ENCODE measurements at places on chromosomes 4 and X.
A peak's percentile ranks its signal among the peaks of the same experiment; 100 is the strongest.

DNA sequence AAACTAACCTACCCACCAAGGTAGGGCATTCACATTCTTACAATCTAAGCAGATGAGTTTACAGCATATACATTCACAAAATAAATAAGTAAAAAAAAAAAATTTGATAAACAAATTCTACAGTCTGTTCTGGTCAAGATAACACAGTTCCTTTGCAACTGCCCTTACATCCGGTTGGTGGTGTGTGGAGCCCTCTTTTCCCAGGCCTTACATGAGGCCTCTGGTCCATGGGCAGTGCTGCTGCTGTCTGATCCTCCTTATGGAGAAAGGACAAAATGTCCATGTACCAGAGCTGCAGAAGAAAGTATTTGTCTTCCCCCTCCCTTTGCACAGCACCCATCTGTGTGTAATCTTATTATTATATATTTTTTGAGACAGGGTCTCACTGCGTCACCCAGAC lies 2.2 kb upstream of the SEPTIN11 start:
- DNase-seq, result peak; percentile 36

GRCh38 chrX:136691028-136691809 lies 43.3 kb downstream of the CD40LG start:
- no peak for DNase-seq

DNA sequence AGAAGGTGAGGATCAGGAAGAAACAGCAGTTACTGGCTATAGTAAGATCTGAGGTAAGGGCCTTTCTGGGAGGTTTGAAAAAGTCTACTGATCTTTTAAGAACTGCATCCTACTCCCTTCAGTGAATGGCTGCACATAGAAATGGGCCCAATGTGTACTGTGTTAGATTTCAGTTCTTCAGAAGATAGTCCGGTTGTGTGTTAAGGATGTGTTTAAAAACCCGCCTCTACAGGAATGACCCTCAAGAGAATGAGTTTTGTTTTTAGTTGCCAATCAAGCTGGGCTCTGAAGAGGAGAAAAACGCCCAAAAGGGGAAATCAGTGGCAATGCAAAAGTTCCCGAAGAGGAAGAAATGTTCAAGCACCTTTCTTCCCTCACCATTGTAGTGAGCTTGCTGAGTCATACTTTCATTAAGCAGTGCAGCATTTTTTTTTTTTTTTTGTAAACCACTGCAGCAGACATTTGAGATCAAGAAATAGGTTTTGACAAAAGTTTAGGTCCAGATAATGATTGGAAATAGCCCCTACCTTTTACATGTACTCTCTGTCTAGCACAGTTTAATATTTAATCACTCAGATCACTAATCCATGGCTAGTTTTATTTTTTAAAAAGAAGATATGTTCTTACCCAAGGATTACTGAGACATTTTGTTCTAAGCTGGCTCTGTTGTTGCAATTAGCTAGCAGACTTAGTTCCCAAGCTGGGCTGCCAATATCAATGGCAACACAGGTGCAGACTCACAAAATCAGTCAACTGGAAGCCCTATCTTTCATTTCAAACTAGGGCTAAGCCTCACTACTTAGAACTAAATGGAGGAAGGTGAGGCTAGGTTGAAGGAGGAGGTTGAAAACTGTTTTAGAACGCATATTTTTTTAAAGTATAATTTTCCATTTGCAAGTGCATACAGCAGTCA lies 7.0 kb upstream of the TRPC5OS start:
- peak; percentile 15 for DNase-seq

DNA sequence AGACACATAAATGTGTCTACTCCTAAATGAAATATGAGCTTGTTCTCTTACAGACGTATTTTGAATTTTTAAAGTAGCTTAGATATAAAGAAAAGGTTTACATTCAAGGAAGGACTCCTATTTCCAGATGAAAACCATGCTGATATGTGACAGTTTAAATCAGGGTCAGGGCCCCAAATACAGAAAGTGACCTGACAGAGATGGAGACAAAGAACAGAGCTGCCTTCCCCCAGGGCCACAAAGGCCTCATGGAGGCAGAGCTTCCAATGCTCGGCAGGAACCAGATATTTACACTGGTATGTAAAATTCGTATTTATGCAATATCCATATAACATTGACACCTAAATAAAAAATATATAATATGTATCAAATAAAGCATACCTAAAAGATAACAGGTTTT lies 124.0 kb downstream of the PRDM5 start:
- DNase-seq, result no peak

GRCh38 chr4:1043651-1044468 lies 32.4 kb downstream of the FGFRL1 start:
- DNase-seq, result peak; percentile 97

GRCh38 chr4:116639070-116639577 lies 446.3 kb downstream of the TRAM1L1 start:
- DNase-seq, result no peak

DNA sequence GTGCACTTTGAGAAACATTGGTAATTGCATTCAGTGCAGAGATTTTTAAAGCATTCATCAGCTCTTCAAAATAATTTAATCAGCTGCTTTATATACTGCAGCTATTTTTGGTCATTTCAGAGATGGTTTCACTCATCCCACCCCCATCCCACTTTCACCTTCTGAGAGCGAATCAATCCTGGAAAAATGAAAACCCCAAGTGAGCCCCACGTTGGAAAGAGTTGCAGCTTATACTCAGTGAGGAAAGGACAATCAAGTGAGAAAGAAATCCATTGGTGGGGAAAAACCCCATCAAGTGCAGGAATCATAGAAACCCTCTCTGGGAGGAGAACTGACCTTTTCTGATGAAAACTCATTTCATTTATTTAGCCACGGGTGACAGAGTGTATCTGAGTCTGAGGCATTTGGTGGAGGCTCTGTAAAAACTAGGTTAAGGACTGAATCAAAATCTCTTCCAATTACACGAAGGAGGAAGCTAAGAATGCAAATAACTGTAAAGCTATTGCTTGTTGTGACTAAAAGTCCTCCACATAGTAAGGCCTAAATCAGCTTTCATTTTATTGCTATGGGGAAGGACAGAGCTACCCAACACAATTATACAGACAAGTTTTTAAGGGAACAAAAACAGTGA lies 240.4 kb upstream of the PGRMC2 start:
- no peak for DNase-seq

GRCh38 chrX:1086444-1087409 lies 125.7 kb downstream of the CRLF2 start:
- no peak for DNase-seq

GRCh38 chr4:110165382-110166286 lies 32.8 kb downstream of the ELOVL6 start:
- DNase-seq, result peak; percentile 85

DNA sequence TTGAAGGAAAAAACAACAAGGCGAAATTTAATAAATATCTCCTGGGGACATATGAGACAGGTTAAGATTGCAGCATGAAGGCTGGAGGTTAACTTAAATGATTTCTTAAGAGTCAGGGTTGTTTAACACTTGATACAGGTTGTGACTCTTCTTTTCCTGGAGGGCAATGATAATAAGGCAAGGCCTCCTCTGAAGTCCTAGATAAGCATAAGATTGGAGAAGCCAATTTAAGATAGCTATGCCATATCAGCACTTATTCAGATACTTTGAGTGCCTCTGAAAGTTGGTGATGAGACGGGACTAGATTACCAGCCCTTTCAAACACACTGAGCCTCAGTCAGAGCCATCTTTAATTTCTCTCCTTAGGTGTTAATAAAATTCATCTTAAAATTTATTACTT lies 350.8 kb downstream of the FBXO8 start:
- DNase-seq, result peak; percentile 94

- peak; percentile 57 for DNase-seq
Measured at GRCh38 chr4:81214144-81214880, 710 bp downstream of the PRKG2 start.

GRCh38 chr4:137614491-137614890 lies 82.2 kb upstream of the PCDH18 start:
- DNase-seq, result no peak

GRCh38 chr4:173202395-173202794 lies 33.8 kb downstream of the GALNT7 start:
- DNase-seq, result no peak

DNA sequence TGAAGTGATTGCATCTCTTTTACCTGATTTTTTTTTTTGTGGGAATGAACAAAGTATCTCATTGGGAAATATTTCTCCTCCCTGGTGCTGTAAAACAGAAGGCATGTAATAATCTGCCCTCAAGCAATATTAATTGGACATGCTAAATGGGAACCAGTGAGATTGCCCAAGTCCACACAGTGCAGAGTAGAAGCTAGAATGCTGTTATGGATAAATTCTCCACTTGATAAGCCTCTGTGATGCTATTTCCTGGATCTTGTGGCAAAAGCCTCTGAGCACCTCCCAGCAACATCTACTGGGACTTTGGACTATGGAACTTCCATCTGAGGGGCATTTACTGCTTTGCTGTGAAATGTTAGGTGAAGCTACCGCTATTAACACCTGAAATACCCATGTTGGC lies 46.9 kb upstream of the YTHDC1 start:
- DNase-seq, result no peak
